Karpas-422 (cell line): ENCODE measurements at places on chromosomes 16 and 17.
A peak's percentile ranks its signal among the peaks of the same experiment; 100 is the strongest.

- DNase-seq = no peak
Observed at GRCh38 chr16:82149536-82149935, 20.5 kb downstream of the MPHOSPH6 start.

GRCh38 chr16:8887952-8888560 is 5.9 kb downstream of the LITAFD start:
- no peak for DNase-seq

- DNase-seq = no peak
Observed at GRCh38 chr17:27256225-27257030, 37.5 kb upstream of the WSB1 start.

GRCh38 chr16:86930663-86931373 is 352.5 kb downstream of the FOXL1 start:
- no peak for DNase-seq

DNA sequence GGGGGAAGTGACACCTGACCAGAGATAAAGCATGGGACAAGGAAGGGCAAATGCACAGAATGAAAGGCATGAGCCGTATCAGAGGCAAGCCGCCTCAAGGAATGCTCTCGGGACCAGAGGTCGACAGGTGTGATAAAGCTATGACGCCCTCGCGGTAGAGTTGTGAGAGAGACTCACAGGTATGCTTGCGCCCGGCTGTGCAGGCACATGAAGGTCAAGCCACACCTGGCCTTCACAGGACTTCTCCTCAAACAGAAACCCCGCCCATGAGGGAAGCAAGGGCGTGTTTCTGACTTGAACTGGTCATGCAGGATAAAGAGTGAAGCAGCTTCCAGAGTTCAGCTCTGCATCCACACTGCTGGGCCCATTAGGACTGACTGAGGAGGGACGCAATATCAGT is 7.8 kb downstream of the NCBP3 start:
- DNase-seq = no peak

DNA sequence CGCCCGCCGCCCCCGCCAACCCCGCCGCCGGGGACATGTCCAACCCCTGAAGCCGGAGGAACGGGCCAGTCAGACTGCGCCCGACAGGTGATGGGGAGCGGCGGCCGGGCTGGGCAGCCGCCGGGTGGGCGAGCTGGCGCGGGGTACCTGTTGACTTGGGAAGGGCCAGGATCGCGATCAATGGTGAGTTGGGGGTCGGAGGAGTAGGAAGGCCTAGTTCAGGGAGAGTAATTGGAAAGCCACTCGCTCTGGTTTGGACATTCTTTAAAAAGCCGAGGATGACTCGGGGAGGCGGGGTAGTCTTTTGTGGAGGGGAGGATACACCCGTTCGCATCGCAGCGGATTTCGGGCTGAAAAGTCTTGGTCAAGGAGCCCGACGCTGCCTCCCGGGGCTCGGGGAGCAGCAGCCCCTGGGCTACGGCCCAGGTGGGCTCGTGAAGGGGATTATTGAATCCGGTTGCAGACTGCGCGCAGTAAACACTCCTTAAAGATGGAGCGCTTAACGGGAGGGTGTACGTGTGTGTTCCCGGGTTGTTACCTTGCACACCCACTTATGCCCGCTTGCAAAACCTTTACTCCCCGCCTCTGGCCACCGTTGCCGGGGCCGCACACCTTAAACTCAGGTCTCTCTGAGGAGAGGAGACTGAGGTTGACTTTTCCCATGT is 123.8 kb downstream of the GOSR1 start:
- peak; percentile 64 for DNase-seq

GRCh38 chr17:68512960-68513474 is 787 bp downstream of the PRKAR1A start:
- peak; percentile 53 for DNase-seq

GRCh38 chr17:20009302-20010098 is at the start of gene SPECC1:
TSS of gene SPECC1 (plus strand) at chr17:20009359. CDS start at chr17:20096652, 87,293 bp downstream.
- DNase-seq = no peak

DNA sequence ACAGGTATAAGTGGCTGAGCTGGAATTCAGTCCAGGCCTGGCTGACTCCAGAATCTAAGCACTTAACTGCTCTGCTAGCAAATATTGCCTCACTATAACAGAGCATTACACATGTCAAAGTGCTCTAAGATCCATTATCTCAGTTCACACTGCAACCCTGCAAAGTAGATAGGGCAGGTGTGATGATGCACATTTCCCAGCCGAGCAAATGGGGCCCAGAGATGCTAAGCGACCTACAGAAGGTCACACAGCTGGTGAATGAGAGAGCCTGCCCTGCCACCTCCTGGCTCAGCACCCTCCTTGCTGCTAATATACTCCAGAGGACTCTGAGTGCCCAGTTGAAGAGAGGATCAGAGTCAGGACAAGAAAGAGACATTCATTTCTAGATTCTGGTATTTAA is 73.6 kb upstream of the CCL1 start:
- DNase-seq = no peak

GRCh38 chr17:6587310-6587709 is 31.0 kb upstream of the PITPNM3 start:
- DNase-seq = no peak
